ENCODE measurements at places on chromosomes 5 and 9.
A peak's percentile ranks its signal among the peaks of the same experiment; 100 is the strongest.

GRCh38 chr5:89694026-89694550 lies 715.5 kb downstream of the CETN3 start:
- no peak for DNase-seq

- no peak for DNase-seq
These were observed 43.3 kb downstream of the VAV2 start for GRCh38 chr9:133948561-133949485.

GRCh38 chr5:45171563-45171962 lies 362.8 kb downstream of the MRPS30 start:
- DNase-seq: no peak

GRCh38 chr5:91178461-91178860 lies 204.7 kb downstream of the ARRDC3 start:
- no peak for DNase-seq

DNA sequence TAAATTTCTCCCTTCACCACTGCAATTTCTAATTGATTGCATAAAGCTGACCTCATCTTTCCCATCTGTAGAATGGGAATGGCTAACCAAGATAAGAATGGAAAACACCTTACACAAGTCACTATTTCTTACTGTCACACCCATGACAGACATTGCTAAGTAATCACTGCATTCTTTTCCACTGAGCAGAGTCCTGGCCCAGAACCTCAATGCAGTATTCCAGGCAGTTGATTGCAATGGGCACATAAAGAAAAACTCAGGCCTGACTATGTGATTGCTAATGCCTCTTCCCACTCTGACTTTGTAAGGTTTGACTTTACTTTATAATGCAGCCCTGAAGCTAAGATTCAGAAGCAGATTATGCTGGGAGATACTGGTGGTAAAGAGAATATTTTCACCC lies 29.3 kb downstream of the TRIM32 start:
- no peak for DNase-seq

DNA sequence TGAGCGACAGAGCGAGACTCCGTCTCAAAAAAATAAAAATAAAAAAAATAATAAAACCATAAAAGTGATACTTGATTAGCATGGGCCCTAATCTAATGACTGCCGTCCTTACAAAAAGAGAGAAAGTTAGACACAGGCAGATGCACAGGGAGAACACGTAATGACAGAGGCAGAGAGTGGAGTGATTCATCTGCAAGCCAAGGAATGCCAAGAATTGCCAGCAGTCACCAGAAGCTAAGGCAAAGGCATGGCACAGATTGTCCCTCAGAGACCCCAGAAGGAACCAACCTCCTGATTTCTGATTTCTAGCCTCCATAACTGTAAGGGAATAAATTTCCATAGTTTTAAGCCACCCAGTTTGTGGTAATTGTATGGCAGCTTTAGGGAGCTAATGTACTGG lies 79.6 kb upstream of the FREM1 start:
- DNase-seq: no peak

GRCh38 chr5:53422539-53422938 lies 57.9 kb upstream of the FST start:
- DNase-seq: no peak

GRCh38 chr9:135130207-135130976 lies 42.9 kb downstream of the OLFM1 start:
- no peak for DNase-seq

DNA sequence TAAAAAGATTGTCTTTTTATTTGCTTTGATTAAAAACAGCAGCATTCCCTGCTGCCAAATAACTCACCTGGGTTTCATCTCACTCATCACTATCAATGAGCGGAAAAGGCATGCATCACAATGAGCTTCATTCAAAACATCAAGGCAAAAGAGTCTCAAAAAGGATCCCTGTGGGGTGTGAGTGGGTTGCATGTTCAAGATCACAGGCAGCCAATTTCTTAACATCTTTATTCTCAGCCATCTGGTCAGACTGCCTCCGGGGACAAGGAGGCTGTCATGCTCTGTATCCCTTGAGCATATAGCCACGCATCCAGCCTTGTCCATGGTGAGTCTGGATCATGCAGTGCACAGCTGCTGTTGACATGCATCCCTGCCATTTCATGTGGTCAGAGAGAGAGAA lies 117.1 kb downstream of the ICE1 start:
- no peak for DNase-seq

DNA sequence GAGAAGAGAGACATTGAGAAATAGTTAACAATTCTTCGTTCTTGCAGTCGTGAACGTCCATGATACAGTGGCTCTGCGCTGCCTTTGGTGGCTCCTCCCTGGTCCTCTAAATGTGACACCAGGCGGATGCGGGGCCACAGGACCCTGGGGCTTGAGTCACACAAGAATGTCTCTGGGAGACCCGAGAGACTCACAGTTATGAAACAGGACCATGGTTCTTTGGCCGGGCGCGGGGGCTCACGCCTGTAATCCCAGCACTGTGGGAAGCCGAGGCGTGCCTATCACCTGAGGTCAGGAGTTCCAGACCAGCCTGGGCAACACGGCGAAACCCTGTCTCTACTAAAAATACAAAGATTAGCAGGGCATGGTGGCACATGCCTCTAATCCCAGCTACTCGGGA lies 767 bp upstream of the ZDHHC11 start:
- no peak for DNase-seq

DNA sequence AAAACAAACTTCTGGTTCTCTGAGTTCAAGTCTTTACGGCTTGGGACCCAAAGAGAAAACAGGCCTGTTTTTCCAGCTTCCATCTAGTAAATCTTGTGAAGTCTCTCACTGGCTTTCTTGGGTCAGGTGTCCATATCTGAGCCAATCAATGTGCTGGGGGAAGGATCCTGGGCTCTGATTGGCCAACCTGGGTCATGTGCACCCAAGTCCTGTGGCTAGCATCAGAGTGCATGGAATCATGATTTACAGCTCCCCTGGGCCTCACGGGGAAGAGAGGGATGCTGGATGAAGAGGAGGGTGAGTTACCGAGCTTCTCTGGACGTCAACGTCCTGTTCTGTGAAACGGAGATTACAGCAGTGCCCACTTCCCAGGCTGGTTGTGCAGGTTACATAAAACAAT lies 19.4 kb downstream of the CXCL14 start:
- no peak for DNase-seq

DNA sequence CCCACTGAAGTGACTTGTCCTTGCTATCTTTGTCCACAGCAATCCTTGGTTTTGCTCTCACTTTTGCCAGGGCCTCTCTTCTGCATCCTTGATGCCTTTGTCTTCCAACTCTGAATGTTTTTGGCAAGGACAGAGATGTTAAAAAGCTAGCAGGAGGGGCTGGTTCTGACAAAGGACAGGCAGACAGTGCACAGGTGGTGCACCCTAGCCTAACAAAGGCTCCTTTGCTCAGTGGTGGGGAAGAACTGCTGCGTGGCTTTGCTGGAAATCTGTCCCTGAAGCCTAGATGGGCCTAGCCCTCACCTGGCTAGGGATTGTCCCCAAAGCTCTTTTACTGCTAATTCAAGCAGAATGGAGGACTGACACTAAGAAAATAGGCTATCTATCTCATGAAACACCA lies 233.5 kb downstream of the MAN2A1 start:
- DNase-seq: no peak

GRCh38 chr9:11537566-11537965 lies 924.8 kb upstream of the PTPRD start:
- no peak for DNase-seq

- no peak for DNase-seq
These were observed 2023.0 kb upstream of the CDH9 start for GRCh38 chr5:29061381-29061780.

DNA sequence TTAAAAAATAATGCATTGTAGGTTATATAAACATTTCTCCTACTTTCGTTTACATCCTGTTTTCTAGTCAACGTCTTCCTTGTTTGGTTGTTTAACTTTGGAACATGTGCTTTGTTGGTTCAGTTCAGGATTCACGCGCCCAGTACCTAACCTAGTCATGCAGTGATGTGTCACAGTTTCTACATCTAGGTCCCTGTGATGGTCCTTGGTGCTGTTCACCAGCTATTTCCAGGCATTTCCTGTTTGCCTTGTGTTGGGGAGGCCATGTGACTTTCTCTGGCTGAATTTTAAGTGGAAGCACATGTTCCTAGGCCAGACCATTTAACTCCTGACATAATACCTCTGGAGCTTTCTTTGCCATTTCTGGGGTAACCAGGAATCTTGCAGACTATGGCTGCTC lies 292.3 kb downstream of the SMARCA2 start:
- no peak for DNase-seq

DNA sequence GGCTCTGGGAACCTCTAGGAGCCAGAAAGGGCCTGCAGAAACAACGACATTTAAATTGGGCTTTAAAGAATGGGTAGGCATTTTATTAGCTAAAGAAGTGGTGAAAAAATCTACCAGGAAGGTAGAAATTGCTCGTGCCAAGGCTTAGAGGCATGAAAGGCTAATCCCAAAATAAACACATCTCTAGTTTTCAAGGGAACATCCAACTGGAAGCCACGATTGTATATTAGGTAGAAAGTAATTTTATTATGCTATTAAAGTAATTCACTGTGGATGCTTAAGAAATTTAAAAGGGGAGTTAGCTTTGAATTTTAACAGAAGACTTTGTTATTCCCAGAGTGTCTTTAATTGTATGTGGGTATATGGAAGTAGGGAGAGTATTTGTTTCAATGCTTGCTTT lies 17.5 kb upstream of the CNTLN start:
- DNase-seq: no peak

DNA sequence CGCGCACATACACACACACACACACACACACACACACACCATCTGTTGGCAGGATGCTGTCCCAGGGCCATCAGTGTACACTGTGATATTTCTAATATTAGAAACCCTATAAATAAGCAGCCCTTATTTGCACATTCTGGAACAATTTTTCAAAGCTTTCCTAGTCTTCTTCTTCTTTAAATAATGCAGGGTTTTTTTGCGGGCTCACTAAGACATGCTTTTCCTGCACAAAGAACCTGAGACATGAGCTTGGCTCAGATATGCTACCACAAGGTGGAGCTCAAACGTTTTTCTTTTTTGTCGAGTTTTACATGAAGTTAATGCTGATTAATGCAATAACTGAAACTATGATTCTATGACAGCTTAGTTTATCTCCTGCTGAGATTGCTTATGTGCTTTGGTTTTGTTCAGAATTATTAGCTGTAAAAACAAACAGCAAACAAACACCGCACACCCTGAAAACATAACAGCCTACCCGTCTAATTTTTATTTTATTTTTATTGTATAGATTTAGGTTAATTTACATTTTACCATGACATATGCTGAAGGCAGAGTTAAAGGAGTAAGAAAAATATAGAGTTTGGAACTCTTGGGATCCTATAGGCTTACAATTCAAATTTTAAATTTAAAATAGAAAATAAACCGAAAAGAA lies 95.8 kb downstream of the ALDH1A1 start:
- DNase-seq: peak; percentile 33

- peak; percentile 35 for DNase-seq
These were observed 34.7 kb downstream of the SHOC1 start for GRCh38 chr9:111759762-111760639.

DNA sequence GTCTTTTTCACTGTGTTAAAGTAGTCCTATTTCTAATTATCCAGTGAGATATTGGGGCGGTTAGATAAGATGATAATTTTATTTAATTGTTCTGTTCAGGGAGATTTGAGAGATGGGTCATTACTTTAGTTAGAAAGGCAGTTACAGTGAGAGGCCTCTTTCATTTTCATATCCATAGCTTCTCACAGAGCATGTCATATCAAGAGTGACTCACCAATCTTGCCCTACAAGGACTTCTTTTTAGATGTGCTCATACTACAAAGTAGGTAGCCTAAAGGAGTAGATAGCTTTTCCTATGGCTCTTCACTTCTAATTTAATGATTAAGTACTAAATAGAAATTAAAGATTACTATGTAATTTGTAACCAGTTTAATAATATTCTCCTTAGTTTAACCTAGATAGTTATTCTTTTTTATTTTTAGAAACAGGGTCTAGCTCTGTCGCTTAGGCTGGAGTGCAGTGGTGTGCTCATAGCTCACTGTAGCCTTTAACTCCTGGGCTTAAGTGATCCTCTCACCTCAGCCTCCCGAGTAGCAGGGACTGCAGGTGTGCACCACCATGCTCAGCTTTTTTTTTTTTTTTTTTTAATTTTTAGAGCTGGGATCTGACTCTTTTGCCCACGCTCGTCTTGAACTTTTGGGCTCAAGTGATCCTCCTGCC lies 71.0 kb downstream of the FER start:
- no peak for DNase-seq

GRCh38 chr5:35698047-35698808 lies 80.6 kb downstream of the SPEF2 start:
- DNase-seq: no peak

- no peak for DNase-seq
These were observed 14.2 kb downstream of the CCNJL start for GRCh38 chr5:160298189-160298588.

- DNase-seq: no peak
These were observed 11.2 kb downstream of the KLHL9 start for GRCh38 chr9:21324047-21324446.

- no peak for DNase-seq
These were observed 75.1 kb downstream of the MAT2B start for GRCh38 chr5:163580516-163580915.

DNA sequence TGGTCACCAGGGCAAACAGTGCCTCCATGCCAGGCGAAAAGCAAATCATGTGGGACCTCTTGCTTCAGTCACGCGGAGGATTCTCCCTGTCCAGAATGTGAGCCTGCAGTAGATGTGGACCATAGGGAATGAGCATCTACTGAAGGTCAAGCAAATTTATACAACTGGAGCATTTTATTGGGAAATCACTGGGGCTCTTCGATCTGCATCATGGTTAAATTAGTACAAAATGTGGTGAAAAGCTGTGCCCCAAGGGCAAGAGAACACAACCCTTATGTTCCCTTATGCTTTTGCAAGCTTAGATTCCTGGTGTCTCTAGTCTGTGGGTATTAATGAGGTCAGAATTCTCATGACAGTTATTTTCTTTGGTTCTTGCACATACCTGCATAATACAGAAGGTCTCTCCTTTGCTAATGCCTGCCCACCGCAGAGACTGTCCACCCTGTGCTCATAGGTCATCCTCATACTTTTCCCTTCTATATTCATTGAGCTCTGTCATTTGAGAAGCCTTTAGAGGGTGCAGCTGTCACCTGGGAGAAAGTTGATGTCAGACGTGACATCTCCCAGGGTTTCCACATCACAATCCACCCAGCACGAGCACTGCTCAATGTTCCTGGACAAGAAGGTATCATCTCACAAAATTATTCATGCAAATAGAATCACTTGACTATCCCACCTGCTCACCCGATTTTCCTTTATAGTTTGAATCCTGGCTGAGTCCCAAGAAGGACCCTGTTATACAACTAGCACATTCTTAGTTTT lies 111.7 kb downstream of the NXNL2 start:
- no peak for DNase-seq

GRCh38 chr5:151740336-151740942 lies 18.0 kb downstream of the ATOX1 start:
- peak; percentile 58 for DNase-seq
